ENCODE measurements at places on chromosomes 16 and 17.

- DNase-seq = no peak
These were observed 89.7 kb downstream of the SALL1 start for GRCh38 chr16:51061328-51061727.

DNA sequence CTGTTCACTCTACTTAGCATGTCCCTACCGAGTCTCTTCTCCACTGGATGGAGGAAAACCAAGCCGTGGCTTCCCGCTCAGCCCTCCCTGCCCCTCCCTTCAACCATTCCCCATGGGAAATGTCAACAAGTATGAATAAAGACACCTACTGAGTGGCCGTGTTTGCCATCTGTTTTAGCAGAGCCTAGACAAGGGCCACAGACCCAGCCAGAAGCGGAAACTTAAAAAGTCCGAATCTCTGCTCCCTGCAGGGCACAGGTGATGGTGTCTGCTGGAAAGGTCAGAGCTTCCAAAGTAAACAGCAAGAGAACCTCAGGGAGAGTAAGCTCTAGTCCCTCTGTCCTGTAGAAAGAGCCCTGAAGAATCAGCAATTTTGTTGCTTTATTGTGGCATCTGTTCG lies 2.8 kb upstream of the LPCAT2 start:
- DNase-seq = no peak

DNA sequence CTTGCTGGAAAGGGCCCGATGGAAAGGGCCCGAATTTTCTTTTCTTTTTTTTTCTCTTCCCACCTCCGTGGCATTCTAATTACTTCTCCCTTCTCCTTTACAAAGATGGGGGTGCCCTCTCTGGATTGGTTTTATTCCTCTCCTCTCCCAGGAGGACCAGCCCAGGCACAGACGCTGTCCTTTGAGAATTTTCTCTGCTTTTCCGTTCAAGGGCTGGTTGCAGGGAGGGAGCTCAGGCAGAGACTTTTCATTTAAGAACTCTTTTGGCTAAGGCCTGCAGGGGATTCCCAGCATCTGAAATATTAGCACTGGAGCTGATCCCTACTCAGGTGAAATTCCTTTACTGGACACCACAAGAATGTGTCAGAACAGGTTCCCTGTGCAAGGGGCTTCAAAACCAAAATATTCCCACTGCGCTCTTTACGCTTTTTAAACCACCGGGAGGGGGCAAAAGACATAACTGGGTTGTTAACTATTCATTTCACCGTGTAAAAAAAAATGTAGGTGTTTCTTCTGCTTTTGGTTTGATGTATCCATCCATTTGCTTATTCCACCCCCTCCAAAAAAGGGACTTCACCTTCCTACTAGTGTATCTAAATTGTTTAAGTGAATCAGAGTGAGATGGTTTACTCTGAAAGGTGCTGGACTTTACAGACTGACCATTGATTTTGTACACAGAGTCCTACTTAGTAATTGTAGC lies 1.4 kb downstream of the NFAT5 start:
- DNase-seq = no peak

- no peak for DNase-seq
These were observed 109.5 kb downstream of the CDH11 start for GRCh38 chr16:65012357-65012756.

GRCh38 chr17:76740329-76741118 lies 2.6 kb downstream of the MFSD11 start:
- DNase-seq = no peak

DNA sequence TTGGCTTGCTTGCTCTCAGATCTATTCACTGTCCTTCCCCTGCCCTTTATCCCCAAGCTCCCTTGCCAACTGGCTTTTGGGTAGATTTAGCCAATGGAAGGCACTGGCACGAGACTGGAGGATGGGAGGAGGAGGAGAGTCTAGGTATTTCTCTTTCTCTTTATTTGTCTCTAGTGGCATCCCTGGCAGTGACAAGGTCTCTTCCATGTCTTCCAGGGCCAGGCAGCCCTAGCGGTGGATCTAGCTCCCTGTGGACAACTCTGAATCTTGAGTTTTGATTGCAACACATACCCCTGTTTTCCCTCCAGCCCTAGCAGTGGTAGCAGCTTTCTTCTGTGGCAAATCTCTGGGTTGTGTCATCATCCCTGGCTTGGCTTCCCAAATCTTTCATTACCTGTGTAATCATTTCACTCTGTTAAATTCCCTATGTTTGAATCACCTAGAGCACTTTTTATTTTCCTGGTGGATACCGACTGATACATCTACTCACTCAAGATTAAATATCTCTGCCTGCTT lies 171.1 kb upstream of the IRX6 start:
- no peak for DNase-seq

DNA sequence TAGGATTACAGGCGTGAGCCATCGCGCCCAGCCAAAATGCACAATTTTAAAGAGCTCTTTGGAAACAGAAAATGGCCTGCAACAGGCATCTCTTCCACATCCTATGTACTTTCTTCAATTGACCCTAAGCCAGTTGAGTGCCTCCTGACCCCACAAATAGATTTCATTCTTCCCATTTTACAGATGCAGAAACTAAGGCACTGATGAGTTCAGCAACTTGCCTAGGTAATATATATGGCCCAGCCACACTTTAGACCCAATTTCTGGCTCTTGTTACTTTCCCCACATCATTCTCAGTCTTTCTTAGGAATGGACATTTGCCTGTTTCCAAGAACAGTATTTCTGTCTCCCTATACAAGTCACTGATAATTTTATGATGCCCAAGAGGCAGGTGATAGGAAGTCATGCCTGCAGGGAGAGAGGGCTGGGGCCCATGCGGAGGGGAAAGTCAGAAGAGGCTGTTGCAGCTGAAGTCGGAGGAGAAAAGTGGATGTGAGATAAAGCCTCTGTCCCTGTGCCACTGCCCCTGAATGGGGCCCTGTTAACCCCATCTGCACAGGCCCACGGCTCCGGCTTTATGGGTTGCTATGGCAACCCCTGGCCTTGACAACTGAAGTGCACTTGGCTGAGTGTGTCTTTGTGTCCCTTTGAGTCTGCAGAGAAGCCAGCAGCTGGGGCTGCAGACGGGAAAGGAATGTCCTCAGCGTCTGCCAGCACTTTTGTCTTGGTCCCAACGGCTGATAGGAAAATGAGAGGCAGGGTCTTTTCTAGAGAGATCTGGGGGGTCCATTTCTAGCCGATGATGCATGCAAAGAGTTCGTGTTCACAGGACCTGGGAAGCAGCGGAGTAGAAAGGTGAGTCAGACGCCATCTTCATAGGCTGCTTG lies 45.9 kb downstream of the ABAT start:
- peak; percentile 16 for DNase-seq
